ENCODE measurements at places on chromosomes 7 and 10.

DNA sequence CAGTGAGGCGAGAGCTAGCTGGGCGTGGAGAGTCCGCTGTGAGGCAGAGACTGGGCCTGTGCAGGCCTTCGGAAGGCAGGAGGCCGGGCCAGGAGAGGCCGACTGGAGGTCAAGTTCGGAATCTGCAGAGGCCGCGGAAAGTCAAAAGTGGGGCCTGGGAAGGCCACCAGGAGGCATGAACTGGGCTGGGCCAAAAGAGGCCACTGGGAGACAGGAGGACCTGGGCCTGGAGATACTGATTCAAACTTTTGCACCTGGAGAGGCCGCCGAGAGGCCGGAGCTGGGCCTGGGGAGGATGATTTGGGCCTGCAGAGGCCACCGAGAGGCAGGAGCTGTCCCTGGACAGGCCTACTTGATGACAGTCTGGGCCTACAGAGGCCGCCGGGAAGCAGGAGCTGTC lies 321.8 kb downstream of the ZNF479 start:
- DNase-seq = no peak

DNA sequence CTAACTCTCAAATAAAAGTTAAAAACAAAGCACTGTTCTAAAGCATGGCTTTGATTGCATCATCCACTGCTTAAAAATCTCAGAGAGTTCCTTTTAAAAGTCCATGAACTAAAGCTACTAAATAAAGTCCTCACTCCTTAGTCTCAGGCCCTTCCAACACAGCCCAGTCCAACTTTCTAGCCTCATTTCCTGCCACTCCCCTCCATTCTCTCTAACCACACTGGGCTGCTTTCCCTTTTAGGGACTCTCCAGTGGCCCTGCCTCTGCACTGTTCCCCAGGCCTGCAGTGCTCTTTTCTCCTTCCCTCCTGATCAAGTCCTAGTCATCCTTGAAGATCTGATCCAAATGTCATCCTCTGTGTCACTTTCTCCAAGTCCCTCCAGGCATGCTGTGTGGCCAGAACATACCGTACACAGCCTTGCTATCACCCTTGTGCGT lies 56.9 kb upstream of the PPP1R3C start:
- no peak for DNase-seq

- DNase-seq = no peak
Observed at GRCh38 chr10:62183442-62183841, 85.2 kb downstream of the RTKN2 start.

DNA sequence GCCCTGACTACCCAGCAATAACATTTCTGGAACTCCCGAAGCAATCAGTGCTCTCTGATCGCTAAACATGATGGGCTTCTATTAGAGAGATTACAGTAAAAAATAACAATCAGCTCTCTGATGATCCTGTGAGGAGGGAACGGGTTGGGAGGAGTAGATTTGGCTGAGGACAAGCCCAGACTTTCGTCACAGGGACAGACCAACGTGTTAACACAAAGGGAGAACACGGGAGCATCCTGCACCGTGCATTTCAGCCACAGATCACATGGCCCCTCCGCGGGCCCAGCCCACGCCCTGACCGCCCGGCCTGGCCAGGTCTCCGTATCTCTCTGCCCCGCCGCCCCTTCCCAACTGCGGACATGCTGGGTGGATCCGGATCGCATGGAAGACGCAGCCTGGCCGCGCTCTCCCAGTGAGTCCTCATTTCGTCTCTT lies 95.0 kb upstream of the AGBL3 start:
- DNase-seq = peak; percentile 78

- DNase-seq = no peak
Observed at GRCh38 chr7:20602306-20602705, 13.2 kb upstream of the ABCB5 start.

DNA sequence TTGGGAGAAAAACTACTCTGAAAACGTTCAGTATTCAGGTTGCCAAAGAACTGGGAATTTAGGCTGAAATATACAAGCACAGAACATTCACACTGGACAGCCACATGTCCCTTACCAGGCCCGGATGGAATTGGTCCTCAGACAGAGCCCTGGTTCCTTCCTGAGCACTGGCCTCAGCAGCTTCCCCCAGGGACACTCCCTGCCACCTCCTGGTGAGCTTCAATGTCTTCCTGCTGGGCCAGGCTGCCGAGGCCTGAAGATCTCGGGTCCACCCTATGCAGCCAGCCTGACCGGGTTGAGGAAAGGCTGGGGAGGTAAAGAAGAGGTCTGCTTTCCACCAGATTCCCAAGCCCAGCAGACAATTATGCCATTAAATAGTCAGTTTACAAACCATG lies 24.8 kb downstream of the LEP start:
- no peak for DNase-seq

GRCh38 chr10:53284615-53285182 lies 512.1 kb upstream of the MBL2 start:
- DNase-seq = no peak

DNA sequence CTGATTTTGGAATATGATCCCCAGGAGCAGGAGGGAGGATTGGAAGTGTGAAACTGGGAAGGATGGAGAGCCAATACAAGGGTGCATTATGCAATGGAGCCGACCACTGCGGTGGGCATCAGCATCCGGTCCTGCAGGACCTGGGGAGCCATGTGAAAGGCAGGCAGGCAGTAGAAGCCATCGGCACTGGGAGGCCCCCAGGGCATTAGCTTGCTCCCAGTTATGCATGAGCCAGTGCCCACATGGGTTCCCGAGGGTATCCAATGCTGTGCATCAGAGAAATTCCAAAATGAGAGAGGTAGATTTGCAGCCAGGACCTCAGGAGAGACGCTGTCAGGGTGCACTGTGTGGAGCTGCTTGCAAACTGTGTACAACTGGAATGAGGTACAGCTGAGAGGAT lies 8.7 kb upstream of the KCP start:
- no peak for DNase-seq
